ENCODE measurements at places on chromosomes 5 and 9.

DNA sequence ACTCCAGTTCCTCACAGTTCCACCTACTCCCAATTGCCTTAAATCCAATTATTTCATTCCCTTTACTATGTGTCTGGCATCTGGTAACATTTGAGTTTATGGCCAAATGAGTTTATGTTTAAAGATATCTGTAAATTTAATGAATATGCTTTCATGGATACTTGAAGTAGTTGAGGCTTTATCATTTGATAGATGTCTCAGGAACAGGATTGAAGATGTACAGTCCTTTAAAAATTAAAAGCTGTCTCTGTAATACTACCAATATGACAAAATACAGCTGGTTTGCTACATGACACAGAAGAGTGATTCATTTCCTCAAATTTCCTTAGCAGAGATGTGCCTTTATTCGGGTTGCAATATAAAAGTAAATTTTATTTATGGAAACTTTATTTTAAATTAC lies 2326.0 kb upstream of the ACO1 start:
- no peak for DNase-seq

GRCh38 chr9:123331346-123332060 lies 24.5 kb upstream of the CRB2 start:
- no peak for DNase-seq

- no peak for DNase-seq
Measured at GRCh38 chr5:84162695-84163094, 222.0 kb downstream of the EDIL3 start.

GRCh38 chr5:151254556-151254955 lies 1.6 kb downstream of the GM2A start:
- DNase-seq = no peak

DNA sequence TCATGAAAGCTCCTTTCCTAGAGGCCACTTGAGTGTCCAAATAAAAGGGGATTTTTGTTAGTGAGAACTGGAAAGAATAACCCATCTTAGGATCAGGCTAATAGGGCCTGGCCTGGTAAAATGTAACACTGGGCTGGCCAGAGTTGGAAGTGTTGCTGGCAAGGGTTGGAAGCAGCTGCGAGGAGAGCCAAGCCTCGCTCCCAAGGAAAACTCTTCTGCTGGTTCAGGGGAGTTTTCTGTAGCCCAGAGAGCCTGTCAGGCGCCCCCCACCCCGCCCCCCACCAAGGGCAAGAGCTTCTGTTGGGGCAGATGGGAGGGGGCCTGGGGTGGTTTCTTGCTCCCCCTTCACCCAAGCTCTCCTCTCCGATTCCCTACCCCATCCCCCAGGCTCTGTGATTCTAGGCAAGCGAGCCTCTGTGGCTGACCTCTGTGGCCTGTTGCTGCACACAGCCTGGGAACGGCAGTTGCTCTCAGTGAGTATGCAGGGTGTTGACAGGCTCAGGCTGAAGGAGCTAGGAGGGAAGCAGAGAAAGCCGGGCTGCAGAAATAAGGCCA lies 547.8 kb downstream of the CCDC171 start:
- peak; percentile 45 for DNase-seq

GRCh38 chr5:160230686-160231527 lies 1.6 kb downstream of the FABP6 start:
- no peak for DNase-seq

DNA sequence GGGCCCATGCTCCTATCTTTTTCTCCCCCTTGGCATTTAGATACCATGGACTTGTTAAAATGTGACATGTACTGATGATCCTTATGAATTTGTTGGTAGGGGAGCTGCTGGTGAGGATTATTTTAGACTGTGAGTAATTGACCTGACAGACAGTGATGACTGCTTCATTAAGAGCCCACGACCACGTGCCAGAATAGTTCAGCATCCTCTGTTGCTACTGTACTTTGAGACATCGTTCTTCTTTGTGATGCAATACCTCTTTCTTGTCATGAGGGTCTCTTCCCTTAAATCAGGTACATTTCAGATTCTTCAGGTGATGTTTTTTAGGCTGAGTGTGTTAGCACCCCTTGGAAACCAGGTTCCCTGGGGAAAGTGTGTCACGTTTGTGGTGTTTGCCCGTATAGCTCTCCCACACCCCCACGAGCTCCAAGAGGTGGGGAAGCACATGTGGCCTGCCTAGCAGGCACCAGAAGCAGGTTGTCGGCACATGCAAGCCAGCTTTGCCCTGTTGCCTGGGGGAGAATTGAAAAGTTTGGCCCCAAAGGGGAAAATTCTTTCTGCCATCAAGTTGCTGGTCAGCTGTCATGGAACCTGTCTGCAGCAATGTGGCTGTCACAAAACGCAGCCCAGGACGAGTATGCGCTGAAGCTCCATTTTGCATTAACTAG lies 25.1 kb downstream of the QRFP start:
- DNase-seq = no peak

DNA sequence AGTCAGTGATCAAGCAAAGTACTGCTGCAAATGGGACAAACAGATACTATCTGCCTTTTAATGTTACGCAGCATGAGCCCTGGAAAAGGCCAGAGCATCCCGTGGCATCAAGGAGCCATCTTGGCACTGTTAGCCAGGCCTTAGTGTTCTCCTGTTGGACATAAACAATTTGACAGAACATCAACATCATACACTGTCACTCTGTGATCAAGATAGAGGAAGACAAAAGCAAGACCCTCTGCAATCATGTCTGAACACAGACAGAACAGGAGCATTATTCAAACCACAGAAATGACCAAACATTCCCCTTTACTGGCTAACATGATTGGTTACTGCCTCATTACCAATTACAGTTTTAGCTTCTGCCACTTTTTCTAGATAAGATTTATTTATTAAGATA lies 21.2 kb upstream of the ROPN1L start:
- no peak for DNase-seq

DNA sequence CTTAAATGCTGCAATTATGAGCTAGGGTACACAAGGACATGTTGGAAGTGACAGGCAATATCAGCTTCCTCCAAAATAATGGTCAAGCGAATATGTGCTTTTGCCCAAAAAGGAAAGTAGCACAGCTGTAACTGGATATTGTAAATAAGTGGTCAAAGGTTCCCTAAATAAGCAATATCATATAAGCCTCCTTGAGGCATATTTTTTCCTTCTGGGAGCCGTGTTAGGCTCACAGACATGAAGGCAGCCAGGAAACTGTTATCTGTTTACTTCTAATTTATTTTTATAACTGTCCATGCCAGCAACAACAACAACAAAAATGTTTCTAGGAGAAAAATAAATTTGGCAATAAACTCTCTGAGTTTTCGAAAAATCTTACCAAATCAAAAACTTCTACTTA lies 648.3 kb downstream of the PDE4D start:
- no peak for DNase-seq

DNA sequence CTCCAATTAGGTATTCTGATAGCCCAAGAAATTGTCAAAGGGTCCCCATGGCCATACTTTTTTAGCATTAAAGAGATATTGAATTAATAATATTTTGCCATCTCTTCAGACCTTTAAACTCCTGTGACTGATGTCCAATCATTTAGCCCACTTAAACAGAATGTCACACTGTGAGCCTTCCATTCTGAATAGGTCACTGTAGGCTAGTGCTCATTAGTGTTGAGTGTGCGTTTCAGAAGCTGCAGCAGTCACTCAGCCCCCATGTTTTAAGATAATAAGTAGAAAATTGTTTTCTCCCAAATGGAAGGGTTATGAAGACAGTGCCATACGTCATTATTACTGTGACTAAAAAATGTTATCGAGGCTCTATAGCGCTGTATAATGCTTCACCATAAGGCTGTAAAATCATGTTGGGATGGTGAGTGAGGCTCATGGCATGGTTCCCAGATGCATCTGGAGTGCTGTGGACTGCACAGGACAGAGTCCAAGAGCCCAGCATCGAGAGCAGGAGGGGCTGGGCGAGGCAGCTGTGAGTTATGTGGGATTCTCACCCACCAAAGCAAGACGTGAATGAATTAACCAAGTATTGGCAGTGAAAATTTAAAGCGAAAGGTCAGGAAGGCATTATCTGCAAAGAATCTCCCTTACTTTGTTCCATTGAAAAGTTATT lies 2112.9 kb upstream of the WWC1 start:
- no peak for DNase-seq

DNA sequence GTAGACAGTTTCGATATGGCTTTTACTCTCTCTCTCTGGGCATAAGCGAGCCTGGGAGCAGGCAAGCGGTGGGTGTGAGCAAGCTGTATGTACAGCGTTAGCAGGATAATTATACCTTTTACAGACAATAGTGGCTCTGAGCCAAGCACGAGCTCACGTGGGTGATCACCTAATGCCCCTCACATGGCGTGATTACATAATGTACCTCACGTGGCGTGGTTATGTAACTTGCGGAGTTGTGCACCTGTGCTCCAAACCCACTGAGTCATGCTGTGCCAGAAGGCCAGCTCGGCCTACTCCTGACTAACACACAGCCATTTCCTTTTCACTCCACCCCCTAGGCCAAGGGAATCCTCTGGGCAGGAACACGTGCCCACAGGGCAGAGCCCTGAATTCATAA lies 797.2 kb downstream of the EFNA5 start:
- no peak for DNase-seq

DNA sequence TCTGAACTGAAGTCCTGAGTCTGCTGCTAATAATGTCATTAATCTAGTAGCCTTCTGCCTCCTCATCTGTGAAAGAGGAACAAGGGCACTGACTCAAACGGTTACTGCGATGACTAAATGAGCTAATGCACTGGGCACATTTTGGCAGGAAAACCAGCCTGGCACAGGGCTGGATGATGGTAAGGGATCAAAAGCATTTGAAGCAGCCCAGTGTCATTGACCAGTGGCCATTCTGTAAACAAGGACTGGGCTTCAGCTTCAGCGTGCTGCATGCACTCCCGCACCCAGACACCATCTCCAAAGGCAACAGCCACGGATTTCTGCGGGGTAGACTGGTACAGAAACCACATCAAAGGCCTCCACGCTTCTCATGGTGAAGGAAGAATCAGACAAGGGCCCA lies 8.0 kb downstream of the GCNT4 start:
- DNase-seq = no peak

DNA sequence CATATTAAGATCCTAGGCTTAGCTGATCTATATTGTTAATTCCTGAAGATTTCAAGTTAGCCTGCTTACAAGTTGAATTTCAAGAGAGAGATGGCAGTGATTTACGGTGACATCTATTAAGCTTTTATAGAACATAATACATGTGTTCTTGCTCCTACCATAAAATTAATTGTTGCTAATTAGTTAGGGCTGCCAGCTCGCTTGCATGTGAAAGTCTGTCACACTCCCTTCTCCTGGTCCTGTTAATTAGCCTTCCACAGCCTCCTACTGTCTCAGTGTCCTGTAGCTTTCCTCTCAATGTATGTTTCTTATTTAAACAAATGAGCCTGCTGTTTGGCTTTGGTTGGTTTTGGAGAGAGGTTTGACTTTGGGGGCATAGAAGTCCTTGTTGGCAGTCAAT lies 247.2 kb downstream of the NTRK2 start:
- no peak for DNase-seq

- DNase-seq = no peak
Measured at GRCh38 chr5:143776951-143777350, 35.0 kb upstream of the HMHB1 start.

GRCh38 chr9:95822583-95823431 lies 52.7 kb upstream of the ERCC6L2 start:
- DNase-seq = no peak

DNA sequence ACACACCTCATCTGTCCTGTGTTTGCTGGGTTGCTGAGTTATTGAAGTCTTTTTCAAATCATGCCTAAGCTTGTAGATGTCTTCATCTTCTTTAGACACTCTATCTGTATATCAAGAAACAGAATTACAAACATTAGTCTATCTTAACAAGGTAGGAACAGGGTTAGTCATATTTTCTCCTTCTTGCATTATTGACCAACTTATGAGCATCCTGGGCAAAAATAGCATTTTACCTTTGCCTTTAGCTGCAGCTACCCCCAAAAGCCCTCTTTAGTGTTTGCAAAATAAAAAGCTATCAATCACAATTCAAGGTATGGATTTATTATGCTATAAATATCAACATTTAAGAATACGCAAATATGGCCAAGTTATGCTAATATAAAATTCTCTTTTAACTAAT lies 3.4 kb downstream of the PLK2 start:
- DNase-seq = no peak

- no peak for DNase-seq
Measured at GRCh38 chr5:178475422-178475821, 114.8 kb downstream of the COL23A1 start.

- no peak for DNase-seq
Measured at GRCh38 chr9:15834541-15834940, 281.7 kb downstream of the CCDC171 start.

DNA sequence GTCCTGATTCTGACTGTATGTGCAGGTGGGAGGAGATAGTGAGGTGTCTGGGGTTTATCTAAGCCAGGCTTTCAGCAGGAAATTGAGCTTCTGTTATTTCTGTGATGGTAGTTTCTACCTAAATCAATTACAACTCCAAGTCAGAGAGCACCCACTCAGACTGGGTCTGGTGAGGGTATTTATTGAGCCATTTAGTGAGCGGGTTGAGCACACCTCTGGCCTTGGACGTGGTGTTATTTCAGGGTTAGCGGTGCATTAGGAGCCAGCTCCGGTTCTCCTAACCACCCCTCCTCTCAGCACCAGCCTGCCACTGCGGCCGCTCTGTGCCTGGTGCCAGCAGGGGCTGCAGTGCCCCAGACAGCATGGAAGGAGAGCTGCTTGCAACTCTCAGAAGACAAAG lies 238.9 kb downstream of the CACNA1B start:
- DNase-seq = no peak

GRCh38 chr9:22044583-22044982 lies 35.5 kb upstream of the CDKN2B start:
- no peak for DNase-seq

DNA sequence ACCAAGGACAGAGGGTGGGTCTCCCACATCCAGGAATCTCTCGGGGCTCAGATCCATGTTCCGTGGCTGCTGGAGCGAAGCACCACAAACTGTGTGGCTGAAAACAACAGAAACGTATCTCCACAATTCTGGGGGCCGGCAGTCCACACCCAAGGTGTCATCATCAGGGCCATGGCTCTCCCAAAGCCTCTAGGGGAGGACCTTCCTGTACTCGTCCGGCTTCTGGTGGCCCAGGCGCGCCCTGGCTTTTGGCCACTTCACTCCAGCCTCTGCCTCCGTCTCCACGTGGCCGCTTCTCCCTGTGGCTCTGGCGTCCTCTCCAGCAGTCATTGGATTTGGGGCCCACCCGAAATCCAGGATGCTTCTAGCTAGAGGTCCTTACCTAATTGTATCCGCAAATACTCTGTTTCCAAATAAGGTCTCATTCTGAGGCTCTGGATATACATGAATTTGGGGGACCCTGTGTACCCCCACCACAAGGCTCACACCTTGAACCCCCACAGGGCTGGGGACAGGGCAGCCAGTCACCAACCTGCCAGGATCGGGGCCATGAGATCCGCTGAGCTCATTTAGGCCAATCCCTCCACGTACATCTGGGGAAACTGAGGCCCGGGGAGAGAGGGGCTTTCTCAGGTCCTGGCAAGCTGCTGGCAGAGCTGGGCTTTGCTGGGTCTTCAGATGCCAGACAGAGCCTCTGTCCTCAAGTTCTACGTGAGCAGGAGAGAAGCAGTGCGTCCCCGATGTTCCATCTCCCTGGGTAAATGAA lies 158.2 kb downstream of the OLFM1 start:
- no peak for DNase-seq

- DNase-seq = no peak
Measured at GRCh38 chr5:145846081-145846480, 10.9 kb upstream of the PRELID2 start.
